ENCODE measurements at places on chromosomes 12 and 14. TPM values are rescaled to one million over a fixed set of nuclear protein-coding genes. Genes with fewer than 3 reads are reported as not detected.

DNA sequence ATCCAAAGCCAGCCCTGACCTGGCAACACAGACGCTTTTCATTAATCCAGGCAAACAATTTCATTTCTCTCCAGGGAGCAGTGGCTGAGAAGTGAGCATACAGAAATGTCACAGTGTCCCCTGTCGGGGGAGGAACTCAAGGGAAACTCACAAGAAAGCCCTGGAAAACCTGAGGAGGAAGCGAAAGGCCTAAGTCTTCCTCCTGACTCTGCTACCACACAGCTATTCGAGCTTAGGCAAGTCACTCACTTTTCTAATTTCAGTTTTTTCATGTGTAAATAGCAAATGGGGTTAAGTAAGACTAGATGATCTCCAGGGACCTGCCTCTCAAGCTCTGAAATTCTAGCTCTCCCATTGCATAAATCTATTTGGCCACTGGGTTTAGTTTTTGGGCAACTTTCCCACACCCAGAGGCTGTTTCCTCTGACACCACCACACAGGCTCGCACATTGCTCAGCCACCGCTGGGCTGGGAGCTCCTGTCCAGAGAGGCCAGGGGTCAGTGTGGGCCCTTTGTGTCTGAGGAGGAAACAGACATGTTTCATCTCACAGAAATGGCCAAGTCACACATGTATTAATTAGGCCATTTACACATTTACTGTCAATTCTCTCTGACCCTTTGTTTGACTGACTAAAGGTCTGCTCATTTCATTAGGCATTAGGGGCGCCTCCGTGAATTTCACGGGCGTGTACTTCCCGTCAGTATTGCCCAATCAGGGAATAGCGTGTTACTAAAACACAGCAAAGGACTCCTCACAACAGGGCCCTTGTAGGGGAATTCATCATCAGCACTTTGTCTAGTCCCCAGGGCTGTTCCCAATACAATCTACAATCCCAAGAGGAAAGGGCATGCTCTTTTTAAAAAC lies 9.8 kb upstream of the PNMA1 start:
- DNase-seq: peak; percentile 50
- H3K27ac ChIP-seq: peak overlapping the region; percentile 59
- H3K36me3 ChIP-seq: peaks cover 16% of the 10 kb centered on the region

The ACOT6 gene
- total RNA-seq: not detected

DNA sequence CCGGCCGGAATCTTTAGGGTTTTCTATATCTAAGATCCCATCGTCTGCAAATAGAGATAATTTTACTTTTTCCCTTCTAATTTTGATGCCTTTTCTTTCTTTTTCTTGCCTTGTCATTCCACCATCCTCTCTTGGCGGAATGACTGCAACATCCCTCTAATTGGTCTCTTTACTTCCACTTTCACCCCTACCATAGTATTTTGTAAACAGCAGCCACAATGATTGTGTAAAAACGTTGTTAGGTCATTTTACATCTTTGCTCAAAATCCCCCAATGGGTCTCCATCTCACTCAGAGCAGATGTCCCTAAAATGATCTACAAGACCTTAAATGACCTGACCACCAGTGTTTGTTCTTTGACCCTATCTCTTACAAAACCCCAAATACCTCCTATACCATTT lies 80.0 kb upstream of the STAC3 start:
- DNase-seq: no peak
- no peaks in the 10 kb centered on the region for H3K36me3 ChIP-seq
- H3K27ac ChIP-seq: no peak overlapping the region
- no peaks in the 10 kb centered on the region for H3K27me3 ChIP-seq
- H3K4me1 ChIP-seq: no peaks in the 10 kb centered on the region
- no peak overlapping the region for H3K4me3 ChIP-seq

The TAS2R19 gene
- 4.2 TPM for total RNA-seq

The DRAM1 gene
- total RNA-seq: 2.6 TPM

GRCh38 chr12:56129942-56130495 lies 2.0 kb downstream of the ESYT1 start:
- H3K4me1 ChIP-seq: peaks cover 41% of the 10 kb centered on the region
- no peaks in the 10 kb centered on the region for H3K36me3 ChIP-seq
- no peak overlapping the region for H3K27ac ChIP-seq
- H3K27me3 ChIP-seq: no peaks in the 10 kb centered on the region
- no peak for DNase-seq

GRCh38 chr14:45633220-45633984 lies 380.4 kb upstream of the MIS18BP1 start:
- DNase-seq: no peak
- H3K4me1 ChIP-seq: no peaks in the 10 kb centered on the region
- no peaks in the 10 kb centered on the region for H3K36me3 ChIP-seq
- H3K4me3 ChIP-seq: no peak overlapping the region

GRCh38 chr14:60622917-60623257 lies 26.4 kb downstream of the SIX1 start:
- H3K36me3 ChIP-seq: no peaks in the 10 kb centered on the region
- no peaks in the 10 kb centered on the region for H3K27me3 ChIP-seq
- H3K4me3 ChIP-seq: no peak overlapping the region
- H3K4me1 ChIP-seq: peaks cover 39% of the 10 kb centered on the region
- H3K27ac ChIP-seq: no peak overlapping the region

- H3K27ac ChIP-seq: no peak overlapping the region
- H3K4me1 ChIP-seq: peaks cover 39% of the 10 kb centered on the region
- H3K36me3 ChIP-seq: no peaks in the 10 kb centered on the region
- no peaks in the 10 kb centered on the region for H3K27me3 ChIP-seq
- peak overlapping the region; percentile 13 for H3K4me3 ChIP-seq
Observed at GRCh38 chr12:122527478-122527944, 462 bp downstream of the KNTC1 start.

DNA sequence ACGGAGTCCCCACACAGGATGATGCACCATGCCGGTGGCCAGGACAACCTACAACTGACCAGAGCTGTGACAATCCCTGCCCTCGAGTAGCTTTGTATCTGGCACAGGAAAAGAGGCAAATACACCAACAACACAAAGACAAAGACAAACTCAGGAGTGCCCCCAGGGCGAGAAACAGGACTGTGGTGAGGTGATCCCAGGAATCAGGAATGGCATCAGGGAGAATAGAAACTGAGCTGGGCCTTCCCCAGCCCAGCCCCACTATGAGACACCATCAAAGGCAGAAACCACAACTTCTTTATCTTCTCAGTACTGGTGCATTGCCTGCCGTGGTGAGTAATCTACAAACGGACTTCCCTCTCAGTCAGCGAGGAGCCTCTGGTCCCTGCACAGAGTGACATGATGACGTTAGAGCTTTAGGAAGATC lies 157.7 kb downstream of the TTC7B start:
- H3K27me3 ChIP-seq: no peaks in the 10 kb centered on the region
- H3K4me1 ChIP-seq: no peaks in the 10 kb centered on the region
- H3K4me3 ChIP-seq: no peak overlapping the region
- no peaks in the 10 kb centered on the region for H3K36me3 ChIP-seq

DNA sequence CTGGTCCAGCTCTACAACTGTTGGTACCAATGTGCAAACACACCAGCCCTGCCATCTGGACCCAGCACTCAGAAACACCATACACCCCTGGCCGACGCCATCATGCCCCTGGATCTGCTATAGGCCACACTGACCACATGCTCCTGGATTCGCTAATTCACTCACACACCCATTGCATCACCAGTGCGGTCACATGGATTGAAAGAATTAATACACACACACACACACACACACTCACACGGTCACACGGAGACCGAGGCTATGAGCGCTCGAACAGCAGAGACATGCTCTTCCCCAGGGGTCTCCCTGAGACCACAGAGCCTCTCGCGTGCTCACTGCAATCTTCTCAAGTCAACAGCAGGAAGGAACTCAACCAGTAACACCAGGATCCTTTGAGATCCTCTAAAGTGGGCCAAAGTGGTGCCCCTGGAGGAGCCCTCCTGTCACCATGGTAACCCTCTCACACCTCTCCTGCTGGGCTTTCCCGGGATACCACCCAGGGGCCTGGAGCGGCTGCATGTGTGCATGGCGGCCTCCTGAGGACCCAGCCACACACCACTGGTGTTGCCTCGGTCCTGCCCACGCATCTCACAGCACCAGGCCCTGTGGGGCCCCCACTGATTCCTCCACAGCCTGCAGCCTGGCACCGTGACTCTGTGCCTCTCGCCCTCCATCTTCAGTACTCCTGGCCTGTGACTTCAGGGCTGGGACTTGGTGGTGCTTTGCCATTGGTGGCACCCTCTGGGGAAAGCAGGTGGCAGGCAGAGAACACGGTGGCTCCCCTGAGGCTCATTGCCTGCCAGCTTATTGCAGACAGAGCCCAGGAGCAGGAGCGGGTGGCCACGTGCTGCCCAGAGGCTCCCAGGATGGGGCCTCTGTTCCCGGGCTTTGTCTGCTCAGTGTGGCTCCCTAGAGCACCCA lies 15.1 kb downstream of the LRTM2 start:
- peaks cover 11% of the 10 kb centered on the region for H3K4me1 ChIP-seq
- no peak overlapping the region for H3K27ac ChIP-seq
- H3K4me3 ChIP-seq: no peak overlapping the region
- H3K36me3 ChIP-seq: no peaks in the 10 kb centered on the region
- H3K27me3 ChIP-seq: no peaks in the 10 kb centered on the region
- no peak for DNase-seq

GRCh38 chr12:56768424-56768823 lies 5.3 kb downstream of the HSD17B6 start:
- H3K27ac ChIP-seq: peak overlapping the region; percentile 17
- H3K4me1 ChIP-seq: peaks cover 11% of the 10 kb centered on the region
- no peak overlapping the region for H3K4me3 ChIP-seq
- peak; percentile 38 for DNase-seq

The TEDC1 gene
- 12.2 TPM for total RNA-seq

- no peak overlapping the region for H3K4me3 ChIP-seq
- peaks cover 30% of the 10 kb centered on the region for H3K4me1 ChIP-seq
- H3K36me3 ChIP-seq: no peaks in the 10 kb centered on the region
- peak overlapping the region; percentile 95 for H3K27ac ChIP-seq
- DNase-seq: peak; percentile 38
Observed at GRCh38 chr14:70664698-70665447, 23.2 kb downstream of the TTC9 start.

DNA sequence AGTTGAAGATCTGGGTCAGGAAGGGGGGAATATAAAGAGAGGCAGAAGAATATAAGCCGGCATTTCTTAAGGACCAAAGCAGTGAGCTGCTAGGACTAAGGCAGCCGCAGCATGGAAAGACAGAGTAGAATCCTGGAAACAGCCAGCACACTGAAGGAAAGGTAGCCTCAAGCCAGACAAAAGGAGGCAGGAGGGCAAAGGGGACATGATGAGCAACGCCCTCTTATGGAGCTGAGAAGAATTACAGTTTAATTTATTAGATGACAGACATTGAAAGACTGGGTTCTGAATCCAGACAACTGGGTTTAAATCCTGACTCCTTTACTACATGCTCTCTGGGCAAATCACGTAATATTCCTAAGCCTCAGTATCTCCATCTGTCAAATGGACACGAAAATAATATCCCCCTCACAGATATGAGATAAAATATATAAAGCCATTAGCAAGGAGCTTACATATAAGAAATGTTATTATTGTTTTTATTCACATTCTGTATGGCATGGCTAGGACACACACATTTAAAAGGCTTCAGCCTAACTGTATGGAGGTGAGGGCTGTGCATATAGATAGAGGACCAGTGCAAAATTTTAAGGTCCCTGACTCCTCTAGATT lies 8.1 kb upstream of the PCED1B start:
- no peak for DNase-seq
- no peak overlapping the region for H3K27ac ChIP-seq
- no peaks in the 10 kb centered on the region for H3K36me3 ChIP-seq
- no peak overlapping the region for H3K4me3 ChIP-seq

DNA sequence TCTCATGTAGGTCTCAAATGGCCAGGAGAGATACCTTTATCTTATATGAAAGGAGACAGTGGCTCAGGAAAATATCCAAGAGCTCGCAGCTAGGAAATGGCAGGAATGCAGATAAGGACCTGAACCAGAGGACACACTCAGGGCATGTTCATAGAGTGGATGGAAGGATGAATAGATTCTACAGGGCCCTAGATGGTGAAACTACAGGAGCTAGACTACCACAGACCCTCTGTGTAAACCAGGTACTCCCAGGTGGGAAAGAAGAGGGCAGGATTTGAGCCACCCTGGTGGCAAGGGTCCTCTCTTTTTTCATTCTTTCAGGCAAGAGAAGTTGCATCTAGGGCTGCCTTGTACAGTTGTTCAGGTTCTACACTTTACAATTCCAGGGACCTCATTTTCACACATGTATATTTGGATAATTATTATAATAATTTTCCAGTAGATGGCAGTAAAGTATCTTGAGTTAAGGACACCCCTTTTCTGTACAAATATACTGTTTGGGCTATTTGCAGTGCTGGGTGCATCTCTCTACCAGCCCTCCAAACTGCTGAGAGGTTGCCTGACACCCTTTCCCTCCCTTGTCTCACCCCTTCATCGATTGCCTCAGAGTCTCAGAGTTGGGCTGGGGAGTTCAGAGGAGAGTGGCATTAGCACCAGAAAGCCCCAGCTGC lies 10.5 kb upstream of the ZDHHC22 start:
- H3K4me3 ChIP-seq: no peak overlapping the region
- no peaks in the 10 kb centered on the region for H3K4me1 ChIP-seq
- H3K27me3 ChIP-seq: peaks cover 1% of the 10 kb centered on the region

- H3K4me3 ChIP-seq: no peak overlapping the region
- H3K4me1 ChIP-seq: peaks cover under 1% of the 10 kb centered on the region
- no peaks in the 10 kb centered on the region for H3K27me3 ChIP-seq
Observed at GRCh38 chr12:10226086-10226485, 13.4 kb downstream of the GABARAPL1 start.

The PMCH gene
- total RNA-seq: not detected

GRCh38 chr12:66269142-66269541 lies 33.2 kb upstream of the HELB start:
- H3K4me1 ChIP-seq: no peaks in the 10 kb centered on the region
- H3K27me3 ChIP-seq: no peaks in the 10 kb centered on the region
- no peaks in the 10 kb centered on the region for H3K36me3 ChIP-seq

The RNF41 gene
- total RNA-seq: 13.2 TPM

DNA sequence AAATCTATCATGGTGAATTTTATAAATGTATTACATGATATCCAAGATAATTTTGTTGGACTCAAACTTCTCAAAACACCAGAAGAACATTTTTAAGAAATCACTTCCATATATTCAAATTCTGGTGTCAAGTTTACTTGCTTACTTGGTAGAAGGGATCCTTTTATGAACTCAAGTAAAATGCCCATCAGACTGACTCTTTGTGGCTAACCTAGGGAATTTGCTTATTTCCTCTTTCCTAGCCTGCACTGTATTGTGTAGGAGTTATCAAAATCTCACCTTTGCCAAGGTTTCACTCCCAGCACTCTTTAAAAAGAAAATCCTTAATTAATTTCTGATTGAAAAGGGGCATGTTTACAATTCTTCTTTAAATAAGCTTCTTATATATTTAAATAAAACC lies 196.5 kb downstream of the DUSP6 start:
- no peaks in the 10 kb centered on the region for H3K4me1 ChIP-seq
- no peaks in the 10 kb centered on the region for H3K36me3 ChIP-seq
- no peaks in the 10 kb centered on the region for H3K27me3 ChIP-seq
- H3K27ac ChIP-seq: no peak overlapping the region
- H3K4me3 ChIP-seq: no peak overlapping the region
- no peak for DNase-seq

The VWF gene
- total RNA-seq: 78.1 TPM

DNA sequence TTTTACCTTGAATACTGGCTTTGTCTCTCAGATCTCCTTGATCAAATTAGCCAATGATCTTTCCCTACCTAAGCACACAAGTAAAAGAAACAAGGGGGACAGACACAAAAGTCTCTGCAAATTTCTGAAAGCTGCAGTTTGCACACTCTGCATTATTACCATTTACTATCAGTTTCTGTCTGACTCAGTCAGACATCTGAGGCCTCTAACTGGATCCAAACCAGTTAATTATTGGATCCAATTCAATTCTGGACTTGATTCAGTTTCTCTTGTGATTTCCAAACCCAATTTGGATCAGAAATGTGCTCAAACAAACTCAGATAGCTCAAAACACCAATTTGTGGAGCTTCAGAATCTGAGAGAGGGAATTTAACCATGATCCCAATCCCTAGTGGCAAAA lies 16.6 kb downstream of the SSTR1 start:
- H3K4me1 ChIP-seq: no peaks in the 10 kb centered on the region
- no peak overlapping the region for H3K4me3 ChIP-seq
- no peak overlapping the region for H3K27ac ChIP-seq
- no peaks in the 10 kb centered on the region for H3K27me3 ChIP-seq
- no peak for DNase-seq

All from body of pancreas (tissue), 4 donors.